ENCODE measurements at places on chromosomes 5 and 9.

GRCh38 chr9:75930730-75931321 is 40.4 kb downstream of the PCSK5 start:
- no peak for DNase-seq

- DNase-seq = no peak
Measured at GRCh38 chr5:3143382-3143781, 391.9 kb upstream of the IRX2 start.

DNA sequence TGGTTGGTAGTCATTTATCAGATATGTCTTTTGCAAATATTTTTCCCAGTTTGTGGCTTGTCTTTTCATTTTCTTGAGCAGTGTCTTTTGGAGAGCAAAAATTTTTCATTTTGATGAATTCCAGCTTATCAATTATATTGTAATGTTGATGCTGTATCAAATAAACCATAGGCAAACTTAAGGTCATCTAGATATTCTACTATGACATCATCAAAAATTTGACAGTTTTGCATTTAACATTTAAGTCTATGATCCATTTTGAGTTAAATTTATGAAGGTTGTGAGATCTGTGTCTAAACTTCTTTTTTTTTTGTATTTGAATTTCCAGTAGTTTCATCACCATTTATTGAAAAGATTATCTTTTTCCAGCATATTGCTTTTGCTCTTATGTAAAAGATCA is 505.5 kb upstream of the COX7C start:
- DNase-seq = no peak

- no peak for DNase-seq
Measured at GRCh38 chr9:95570646-95571045, 53.9 kb upstream of the PTCH1 start.

GRCh38 chr5:1946122-1946677 is 63.5 kb upstream of the IRX4 start:
- DNase-seq = no peak

DNA sequence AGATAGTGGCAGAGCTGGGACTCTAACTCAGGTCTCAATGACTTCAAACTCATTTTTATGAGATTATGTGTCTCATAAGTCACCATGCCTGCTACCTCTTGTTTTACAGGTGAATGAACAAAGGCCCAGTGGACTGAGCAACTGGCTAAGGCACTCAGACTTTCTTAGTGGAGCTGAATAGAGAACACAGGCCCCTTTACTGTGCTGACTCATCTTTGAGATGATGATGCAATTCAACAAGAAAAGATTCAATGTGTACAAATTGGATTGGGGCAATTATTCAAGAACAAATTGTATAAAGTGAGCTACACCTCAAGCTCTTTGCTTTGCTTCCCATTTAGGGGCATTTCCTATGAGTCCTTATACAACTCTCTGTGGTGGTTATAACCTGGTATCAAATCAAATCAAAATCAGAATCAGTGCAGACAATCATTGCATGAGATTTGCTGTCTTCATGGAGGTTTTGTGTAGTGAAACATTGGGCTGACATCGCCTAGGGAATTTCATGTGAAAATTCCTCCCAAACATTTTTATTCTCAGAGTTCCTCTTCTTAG is 84.3 kb upstream of the PPP2R2B start:
- no peak for DNase-seq

DNA sequence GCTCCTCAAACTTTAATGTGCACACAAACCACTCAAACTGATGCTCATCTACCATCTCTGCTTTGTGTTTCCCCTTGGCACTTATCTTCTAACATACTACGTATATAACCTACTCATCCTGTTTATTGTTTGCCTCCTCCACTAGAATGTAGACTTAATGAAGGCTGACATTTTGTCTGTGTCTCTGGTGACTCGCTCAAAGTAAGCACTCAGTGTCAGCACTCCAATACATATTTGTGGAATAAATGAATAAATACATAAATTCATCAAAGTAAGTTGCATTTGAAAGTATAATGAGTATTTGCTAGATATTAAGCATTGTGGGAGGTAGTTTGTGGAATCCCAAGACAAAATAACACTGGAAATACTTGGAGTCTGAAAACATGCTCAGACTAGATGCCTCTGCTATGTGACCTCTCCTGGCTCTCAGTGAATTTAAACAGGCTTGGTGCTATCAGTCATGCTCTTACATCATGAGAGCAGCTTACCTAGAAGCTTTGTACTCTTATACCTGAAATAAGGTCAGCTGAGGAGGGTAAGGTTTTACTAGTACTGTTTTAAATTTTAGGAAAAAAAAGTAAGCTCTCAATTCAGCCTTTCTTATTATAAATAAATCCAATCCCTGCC is 37.0 kb upstream of the RANBP6 start:
- DNase-seq = no peak

DNA sequence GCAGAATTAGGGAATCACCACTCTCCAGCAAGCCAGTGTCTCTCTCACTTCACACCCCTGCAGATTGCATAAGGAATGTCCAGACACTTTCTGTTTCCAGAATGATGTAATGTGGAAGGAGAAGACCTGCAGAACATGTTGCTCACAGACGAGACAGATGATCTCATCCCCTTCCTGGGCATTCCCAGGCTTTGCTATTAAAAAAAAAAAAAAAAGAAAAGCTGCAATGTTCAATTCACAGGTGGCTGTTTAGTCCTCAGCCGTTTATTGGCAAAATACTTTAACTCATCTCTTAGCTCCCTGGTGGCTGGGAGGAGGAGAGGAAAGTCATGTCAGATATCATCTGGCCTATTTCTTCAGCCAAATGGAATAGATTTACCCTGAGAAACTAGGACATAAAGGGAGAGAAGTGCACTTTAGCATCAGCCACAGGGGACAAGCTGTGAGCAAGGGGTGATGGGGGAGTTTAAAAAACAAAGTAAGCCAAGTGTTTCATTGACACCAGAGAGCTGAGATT is 95.9 kb upstream of the TNC start:
- DNase-seq = no peak

- DNase-seq = no peak
Measured at GRCh38 chr9:35937227-35937626, 20.7 kb downstream of the OR2S2 start.

GRCh38 chr5:38675443-38675842 is 119.0 kb upstream of the LIFR start:
- DNase-seq = no peak

DNA sequence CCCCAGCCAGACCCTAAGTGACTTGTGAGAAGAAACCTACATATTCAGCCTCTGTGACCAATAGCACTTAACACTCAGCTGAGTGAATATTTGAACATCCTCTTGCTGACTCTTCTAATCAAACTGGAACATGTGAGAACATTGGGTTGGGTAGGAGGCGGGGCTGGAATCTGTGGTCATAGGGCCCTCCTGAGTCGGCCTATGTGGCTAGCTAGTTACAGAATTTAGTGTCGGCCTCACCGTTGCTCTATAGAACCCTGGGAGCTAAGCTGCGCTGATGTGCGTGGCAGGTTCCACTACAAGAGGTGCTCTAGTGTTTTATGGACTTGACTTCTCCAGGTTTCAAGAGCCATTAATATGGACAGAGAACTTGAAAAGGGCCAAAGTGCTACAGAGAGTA is 138.8 kb downstream of the DROSHA start:
- no peak for DNase-seq

DNA sequence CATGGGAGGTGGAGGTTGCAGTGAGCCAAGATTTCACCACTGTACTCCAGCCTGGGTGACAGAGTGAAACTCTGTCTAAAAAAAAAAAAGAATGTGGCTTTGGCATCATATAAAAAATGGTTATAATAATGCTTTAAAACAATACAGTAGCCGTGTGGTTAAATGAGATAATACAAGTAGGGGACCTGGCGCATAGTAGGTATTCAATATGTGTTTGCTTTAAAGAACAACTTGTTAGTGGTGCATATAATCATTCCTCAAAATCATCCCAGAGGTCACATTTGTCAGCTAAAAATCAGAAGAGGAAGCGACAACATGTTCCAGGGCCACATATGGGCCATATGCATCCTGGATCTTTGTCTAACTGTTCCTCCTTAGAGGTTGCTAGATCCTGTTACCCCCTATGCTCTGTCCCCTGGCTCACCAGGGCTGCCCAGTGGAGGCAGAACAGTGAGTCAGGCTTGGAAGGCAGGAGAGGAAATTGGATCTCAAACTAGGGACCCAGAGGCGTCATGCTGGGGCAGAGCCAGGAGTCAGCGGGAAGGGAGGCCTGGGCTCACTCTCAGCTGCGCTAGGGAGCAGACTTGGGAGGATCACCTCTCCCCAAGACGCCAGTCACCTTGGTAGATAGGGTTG is 27.7 kb downstream of the LHX6 start:
- DNase-seq = no peak

DNA sequence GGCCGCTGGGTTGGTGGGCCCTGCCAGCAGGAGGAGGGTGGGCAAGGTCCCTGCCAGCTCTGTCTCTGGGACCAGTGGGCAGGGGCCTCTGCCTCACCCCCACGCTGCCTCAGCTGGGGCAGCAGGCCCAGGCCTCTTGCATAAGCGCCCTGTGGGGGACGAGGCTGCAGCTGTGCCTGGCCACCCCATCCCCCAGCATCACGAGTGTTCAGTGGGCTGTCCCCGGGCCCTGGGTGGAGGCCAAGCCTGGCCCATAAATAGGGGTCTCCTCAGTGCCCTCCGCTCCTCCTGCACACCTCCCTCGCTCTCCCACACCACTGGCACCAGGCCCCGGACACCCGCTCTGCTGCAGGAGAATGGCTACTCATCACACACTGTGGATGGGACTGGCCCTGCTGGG is at the start of gene PTGDS:
Gene PTGDS (plus strand): TSS at position 282 of the 400 bp plus-strand sequence. CDS start 75 bp downstream, at position 357.
- no peak for DNase-seq

- DNase-seq = no peak
Measured at GRCh38 chr5:78533356-78533755, 115.2 kb downstream of the LHFPL2 start.

DNA sequence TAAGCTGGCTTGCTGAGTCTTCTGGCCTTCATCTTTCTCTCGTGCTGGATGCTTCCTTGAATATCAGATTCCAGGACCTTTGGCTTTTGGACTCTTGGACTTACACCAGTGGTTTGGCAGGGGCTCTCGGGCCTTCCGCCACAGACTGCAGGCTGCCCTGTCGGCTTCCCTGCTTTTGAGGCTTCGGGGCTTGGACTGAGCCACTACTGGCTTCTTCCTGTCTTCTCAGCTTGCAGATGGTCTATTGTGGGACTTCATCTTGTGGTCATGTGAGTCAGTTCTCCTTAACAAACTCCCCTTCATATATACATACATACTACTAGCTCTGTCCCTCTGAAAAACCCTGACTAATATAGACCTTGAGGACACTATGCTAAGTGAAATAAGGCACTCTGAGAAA is 78.3 kb upstream of the SSBP2 start:
- DNase-seq = no peak

- DNase-seq = no peak
Measured at GRCh38 chr5:124462751-124463150, 283.7 kb downstream of the ZNF608 start.

DNA sequence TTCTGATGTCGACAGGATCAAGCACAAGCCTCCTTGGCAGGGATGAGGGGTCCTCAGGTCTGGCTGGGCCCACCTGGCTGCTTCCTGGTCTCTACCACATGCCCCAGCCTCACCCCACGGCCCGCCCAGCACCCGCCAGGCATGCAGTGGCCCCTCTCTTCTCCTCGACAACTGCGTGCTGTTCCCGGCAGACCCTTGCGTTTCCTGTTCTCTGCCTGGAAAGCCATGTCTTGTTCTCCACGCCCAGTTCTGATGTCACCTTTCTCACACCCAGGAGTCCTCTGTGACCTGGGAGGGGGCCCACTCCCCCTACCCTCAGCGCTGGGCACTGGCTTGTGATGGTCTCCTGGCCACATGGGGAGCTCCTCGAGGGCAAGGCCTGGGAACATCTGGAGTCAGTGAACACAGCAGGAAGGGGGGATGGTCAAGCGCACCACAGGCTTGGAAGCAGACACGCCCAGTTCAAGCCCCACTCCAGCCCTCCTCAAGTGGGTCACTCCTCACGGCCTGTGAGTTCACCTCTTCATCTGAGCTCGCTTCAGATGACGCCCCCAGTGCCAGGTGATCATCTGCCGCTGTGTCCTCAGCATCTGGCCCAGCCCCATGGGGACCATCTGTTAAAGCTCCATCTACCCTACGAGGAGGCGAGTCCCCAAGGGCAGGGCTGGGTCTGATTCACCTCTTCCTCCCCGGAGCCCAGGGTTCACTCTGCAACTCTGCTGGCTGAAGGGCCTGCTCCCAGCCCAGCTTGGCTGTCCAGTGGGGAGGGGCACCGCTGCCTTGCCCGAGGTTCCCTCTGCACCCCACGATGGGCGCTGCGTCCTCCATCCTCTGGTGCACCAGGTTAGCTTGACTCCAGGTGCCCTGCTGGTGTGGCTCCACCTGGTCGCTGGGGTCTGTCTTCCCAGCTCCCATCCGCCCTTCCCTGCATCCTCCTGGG is 133.2 kb upstream of the PHYKPL start:
- DNase-seq = no peak

DNA sequence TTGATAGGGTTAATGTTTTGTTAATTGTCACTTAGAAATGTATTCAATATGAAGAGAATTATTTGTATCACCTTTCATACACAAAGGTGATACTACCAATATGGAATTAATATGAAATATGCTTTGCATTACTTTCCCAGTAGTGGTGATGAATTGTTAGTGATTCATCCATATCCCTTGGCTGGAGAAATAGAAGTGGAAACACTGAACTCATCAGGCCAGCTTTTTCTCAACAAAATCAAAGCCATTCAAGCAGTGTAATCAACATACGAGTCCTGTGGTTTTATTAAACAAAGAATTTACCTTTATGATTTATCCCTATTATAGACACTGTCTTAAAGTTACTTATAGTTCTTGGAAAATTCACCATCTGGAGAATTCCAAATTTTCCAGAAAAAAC is 264.0 kb upstream of the MEF2C start:
- DNase-seq = no peak

GRCh38 chr9:108225149-108225800 is 630.5 kb downstream of the ACTL7B start:
- no peak for DNase-seq

DNA sequence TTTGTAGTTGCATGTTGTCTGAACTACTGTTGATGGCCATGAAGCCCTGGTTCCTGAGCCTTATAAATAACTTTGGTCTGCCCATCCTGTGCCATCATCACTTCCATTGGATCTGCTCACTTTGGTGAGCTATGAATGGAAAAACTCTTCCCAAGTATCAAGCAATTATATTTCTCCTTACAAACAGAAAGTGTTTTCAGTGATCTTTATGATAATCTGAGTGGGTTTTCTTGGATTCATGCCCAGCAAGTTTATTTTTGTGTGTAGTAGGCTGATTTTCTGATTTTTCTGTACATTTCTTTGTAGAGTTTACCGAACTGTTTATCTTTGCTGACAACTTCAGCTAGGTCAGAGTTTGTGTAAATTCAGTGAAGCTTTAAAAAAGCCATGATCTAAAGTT is 31.0 kb downstream of the CAMK4 start:
- DNase-seq = no peak

DNA sequence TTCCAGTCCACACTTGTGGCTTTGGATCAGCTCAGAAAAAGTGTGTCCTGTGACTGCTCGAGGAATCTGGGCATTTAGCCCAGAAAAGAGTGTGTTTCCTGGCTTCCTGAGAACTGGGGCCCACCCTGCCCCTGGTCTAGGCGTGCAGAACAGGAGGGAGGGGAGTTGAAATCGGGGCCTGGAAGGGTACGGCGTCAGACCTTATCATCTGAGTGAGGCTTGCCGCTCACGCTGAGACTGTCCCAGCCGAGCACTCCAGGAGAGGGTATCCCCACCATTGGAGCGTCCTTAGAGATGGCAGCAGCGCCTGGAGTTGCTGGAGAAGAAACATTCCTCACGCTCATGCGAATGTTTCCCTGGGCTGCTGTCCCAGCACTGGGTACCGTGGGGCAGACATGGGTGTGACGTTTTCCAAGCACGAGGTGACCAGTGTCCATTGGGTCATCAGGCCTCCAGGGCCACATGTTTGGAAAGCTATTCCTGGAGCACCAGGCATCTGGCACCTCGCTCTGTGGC is 22.5 kb downstream of the NEK6 start:
- no peak for DNase-seq

- no peak for DNase-seq
Measured at GRCh38 chr5:138366632-138367382, 14.3 kb downstream of the KDM3B start.
